ENCODE measurements at places on chromosomes 3 and 15.

DNA sequence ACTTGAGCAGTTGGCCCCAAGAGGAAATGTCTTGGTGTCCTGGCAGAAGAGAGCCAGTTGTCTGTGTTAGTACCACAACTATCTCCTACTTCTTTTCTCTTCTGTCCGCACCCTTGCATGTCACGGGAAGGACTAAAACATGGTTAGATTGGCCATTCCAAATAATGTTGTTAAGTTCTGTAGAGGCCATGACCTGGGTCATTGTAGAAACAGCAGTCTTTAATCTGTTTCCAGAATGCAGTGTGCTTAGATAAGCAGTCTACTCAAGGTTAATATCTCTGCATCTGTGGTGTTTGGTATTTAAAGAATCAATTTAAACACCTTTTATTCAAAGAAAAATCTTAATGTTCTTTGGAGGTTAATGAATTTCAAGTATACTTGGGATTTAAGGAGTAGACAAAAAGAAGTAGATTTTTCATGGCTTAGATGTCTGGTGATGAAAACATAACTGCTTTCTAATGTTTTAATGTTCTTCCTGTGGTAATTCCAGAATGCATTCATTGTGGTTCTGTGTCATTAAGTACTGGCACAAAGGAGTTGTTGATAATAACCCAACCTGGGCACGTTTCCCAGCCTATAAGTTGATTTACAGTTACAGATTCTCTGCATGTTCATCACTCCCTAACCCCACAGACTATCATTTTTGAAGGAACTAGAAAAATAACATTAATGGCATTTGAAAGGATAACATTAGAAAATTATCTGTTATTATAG, 58.9 kb downstream of the TMEM108 start:
- no peak for DNase-seq

DNA sequence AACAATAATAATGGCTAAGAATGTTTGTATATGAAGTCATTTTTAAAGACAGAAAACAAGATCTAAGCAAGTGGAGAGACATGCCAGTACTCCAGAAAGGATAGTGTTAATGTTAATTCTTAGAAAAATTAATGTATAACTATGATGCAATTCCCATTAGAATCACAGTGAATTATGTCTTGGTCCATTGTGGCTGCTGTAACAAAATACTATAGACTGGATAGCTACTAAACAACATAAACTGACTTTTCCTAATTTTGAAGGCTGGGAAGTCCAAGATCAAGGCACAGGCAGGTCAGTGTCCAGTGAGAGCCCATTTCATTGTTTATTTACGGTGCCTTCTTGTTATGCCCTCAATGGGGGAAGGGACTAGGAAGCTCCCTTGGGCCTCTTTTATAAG, 32.7 kb upstream of the CSPG4 start:
- no peak for DNase-seq

DNA sequence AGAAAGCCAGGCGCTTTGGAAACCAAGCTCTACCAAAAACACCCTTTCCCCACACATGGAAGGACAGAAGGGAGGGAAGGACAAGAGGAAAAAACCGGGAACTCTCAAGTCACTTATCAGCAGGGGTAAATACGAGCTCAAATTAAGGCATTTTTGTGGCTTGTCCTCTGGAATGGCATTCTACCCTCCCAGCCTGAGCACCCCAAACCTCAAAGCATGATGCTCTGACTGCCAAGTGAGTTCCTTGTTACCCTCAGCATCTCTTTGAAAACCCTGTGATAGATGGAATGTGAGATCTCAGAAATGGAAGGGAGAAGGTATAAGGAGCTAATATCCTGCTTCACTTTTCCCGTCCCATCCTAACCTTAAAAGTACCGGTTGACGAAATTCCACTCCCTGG, 8.1 kb upstream of the CSPG5 start:
- no peak for DNase-seq

GRCh38 chr15:66899555-66900350, 165.6 kb upstream of the SMAD3 start:
- DNase-seq, result no peak

DNA sequence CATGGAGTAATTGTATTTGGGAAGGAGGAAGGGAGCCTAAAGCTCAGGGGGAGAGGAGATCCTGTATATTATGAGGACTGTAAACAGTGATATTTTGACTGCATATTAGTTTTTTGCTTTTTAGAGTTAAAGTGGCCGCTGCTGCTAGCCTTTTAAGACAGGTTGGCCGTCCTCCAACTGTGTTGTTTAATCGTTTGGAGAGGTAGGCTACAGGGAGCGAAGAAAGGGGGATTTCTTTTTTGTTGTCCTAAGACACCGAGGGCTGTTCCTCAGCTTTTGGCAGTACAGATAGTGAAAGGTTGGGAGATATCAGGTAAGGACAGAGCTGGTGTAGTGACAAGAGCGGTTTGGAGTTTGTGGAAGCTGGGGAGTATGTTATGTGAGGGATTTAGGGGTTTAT, 38.2 kb upstream of the RNF7 start:
- no peak for DNase-seq

- no peak for DNase-seq
Measured at GRCh38 chr15:45181491-45182285, 6.1 kb downstream of the SHF start.

DNA sequence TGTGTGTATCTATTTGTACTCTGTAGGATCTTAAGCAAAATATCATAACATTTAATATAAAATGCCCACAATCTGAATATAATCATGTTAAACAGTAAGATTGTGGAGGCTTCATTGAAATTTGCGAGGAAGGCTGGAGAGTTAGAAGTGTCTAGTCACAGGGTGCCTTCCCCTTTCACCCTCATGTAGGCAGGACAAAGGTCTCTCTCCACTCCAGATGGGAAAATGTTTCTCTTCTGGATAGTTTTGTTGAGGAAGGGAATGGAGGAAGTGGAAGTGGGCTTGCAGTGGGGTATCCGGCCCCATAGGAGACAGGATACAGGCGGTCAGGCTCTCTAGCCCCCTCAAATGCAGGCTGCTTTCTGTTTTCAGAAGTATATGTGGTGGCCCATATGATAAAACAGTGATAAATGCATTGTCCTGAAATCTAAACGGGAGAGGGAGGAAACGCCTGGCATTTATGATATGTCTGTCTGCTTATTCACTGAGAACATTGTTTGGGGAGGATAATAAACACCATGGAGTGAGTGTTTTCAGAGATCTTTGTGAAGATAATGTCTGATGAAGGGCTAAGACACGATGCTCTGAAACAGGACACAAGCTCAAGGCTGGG, 13.3 kb upstream of the MYZAP start:
- no peak for DNase-seq

DNA sequence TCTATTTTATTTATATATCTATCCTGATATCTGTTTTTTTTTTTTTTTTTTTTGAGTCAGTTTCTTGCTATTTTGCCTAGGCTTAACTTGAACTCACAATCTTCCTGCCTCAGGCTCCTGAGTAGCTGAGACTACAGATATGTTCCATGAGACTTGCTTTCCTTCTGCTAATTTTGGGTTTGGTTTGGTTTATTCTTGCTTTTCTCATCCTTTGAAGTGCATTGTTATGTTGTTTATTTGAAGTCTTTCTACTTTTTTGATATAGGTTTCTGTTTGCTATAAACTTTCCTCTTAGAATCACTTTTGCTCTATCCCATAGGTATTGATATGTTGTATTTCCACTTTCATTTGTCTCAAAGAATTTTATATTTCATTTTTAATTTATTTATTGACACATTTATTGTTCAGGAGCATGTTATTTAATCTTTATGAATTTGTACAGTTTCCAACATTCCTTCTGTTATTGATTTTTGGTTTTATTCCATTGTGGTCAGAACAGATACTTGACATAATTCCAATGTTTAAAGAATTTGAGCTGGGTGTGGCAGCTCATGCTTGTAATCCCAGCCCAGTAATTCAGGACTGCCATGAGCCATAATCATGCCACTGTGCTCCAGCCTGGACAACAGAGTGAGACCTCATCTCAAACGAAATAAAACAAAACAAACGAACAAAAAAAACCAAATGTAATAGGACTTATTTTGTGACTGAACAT, 62.3 kb upstream of the PLSCR4 start:
- DNase-seq, result no peak

DNA sequence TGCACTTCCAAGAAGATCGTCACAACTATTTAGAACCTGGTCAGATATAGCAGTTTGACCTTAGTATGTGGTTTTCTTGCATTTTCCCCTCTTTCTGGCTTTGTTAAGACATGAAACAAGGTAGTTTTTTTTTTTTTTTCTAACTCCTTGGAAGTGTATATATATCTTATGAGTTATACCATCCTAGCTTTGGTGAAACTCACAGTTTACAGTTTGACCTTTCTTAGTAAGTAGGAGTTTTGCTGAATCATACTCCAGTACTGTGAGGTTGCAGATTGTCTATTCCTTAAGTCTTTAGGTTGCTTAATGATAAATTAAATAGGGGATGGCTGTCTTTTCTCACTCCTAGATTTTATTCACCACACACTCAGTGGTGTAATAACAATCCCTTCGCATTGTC, 325.0 kb downstream of the RBMS3 start:
- DNase-seq, result no peak

GRCh38 chr3:55329849-55330248, 157.3 kb downstream of the WNT5A start:
- no peak for DNase-seq

- DNase-seq, result no peak
Measured at GRCh38 chr15:49978121-49978520, 140.9 kb downstream of the ATP8B4 start.

- no peak for DNase-seq
Measured at GRCh38 chr3:175392653-175393052, 533.5 kb downstream of the NAALADL2 start.

GRCh38 chr15:47362118-47362905, 355.0 kb upstream of the SEMA6D start:
- no peak for DNase-seq

DNA sequence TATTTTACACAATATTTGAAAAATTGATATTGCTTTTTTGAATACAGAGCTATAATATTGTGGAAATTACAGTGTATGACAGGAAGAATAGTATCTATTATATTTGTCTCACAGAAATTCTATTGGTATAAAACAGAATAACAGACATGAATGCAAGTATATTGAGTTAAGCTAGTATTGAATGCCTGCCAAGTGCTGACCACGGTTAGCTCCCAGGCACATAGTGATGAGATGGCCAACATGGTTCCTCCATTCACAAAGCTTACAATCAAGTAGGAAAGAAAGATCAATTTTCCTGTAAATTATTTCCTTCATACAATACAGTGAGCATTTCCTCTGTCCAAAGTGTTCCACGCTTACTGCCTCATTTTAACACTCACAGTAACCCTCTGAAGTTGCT, 67.6 kb downstream of the TP63 start:
- no peak for DNase-seq
